ENCODE measurements at places on chromosomes 13 and 19.

DNA sequence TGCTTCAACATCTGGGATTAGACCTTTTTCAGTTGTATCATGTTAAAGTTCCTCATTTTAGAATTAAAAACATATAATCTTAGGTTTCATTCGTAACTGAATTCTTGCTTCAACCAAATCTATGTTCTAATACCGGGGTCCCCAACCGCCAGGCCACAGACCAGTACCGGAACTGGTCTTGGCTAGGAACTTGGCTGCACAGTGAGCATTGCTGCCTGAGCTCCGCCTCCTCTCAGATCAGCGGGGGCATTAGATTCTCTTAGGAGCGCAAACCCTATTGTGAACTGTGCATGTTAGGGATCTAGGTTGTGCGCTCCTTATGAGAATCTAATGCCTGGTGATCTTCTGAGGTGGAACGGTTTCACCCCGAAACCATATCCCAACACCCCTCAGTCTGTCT lies 19.2 kb downstream of the ITM2B start:
- DNase-seq, result no peak

DNA sequence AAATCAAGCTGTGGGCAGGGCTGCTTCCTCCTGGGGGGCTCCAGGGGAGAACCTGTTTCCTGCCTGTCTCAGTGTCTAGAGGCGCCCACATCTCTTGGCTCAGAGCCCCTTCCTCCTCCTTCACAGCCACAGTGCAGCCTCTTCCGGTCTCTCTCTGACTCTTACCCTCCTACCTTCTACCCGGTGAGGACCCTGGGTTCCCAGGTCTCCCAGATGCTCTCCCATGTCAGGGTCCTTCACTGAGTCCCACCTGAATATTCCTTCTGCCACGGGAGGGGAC lies 153.1 kb downstream of the KDM4B start:
- DNase-seq, result no peak

- no peak for DNase-seq
Observed at GRCh38 chr19:4052993-4053422, 13.7 kb downstream of the ZBTB7A start.

DNA sequence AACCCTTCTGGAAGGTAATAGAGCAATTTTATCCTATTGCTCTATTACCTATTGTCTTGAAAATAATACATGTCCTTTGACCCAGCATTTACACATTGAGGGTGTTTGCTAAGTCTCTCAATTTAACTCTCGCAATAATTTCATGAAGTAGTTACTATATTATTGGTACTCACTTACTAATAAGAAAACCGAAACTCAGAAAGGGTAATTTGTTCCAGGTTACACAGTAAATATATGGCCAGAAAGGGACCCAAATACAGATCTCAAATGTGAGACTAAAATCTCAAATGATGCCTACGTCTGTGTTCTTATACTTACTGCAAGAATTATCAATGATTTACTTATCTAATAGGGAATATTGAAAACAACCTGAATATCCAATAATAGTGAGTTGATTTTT lies 29.7 kb upstream of the FAM216B start:
- no peak for DNase-seq

- DNase-seq, result no peak
Observed at GRCh38 chr19:9862938-9863337, 27.8 kb downstream of the PIN1 start.

DNA sequence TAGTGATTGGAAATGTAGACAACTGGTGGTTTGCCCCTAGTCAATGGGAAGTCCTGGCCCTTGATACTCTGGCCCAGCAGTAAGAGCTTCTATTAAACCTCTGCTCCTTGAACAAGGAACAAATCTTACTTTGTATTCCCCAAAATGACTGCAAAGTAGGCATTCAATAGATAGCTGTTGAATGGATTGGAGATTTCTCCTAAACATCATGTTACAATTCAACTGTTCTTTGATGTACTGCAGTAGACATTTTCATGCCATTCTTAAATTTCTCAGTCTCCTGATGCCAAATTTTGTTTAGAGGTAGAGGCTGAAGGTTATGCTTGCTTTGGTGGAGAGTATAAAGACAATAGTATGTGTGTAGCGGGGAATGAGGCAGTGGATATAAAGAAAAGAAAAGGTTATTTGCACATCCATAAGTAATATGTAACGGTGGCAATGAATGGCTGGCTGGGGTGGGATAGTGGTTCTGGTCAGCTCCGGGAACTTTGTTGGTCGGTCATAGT lies 12.8 kb downstream of the MIR17HG start:
- no peak for DNase-seq

GRCh38 chr19:13092606-13093235 lies 9.9 kb downstream of the LYL1 start:
- DNase-seq, result no peak

DNA sequence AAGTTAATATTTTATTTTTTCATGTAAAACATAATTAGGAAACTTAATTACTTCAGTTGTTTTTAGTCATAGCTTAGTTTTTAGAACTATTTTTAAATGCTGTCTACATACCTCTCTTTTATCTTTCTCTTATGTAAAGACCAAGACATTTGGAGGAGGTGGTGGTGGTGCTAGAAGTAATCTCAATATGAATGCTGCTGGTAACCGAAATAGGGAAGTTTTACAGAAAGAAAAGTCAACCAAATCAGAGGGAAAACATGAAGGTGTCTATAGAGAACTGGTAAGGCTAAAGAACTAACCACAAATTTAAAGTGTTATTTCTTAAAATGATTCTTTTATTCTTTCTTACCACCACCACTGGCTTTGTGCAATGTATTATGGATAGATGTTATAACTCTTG lies 97.3 kb downstream of the TDRD3 start:
- no peak for DNase-seq

DNA sequence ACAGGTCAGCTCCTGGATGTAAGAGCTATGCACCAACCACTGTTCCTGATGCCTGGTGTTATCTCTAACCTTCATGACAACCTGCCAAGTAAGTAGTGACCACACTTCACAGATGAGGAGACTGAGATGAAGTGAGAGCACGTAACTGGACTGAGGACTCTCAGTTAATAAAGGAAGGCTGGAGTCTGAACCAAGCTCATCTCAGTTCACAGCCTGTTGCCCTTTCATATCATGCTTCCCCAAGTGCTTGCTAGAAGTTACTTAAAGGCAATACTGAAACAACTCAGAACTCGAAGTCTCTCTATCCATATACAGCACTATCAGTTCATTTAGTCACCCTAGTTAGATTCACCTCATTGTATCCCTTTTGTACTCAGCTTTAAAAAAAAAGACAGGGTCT lies 119.7 kb downstream of the ABCC4 start:
- no peak for DNase-seq

DNA sequence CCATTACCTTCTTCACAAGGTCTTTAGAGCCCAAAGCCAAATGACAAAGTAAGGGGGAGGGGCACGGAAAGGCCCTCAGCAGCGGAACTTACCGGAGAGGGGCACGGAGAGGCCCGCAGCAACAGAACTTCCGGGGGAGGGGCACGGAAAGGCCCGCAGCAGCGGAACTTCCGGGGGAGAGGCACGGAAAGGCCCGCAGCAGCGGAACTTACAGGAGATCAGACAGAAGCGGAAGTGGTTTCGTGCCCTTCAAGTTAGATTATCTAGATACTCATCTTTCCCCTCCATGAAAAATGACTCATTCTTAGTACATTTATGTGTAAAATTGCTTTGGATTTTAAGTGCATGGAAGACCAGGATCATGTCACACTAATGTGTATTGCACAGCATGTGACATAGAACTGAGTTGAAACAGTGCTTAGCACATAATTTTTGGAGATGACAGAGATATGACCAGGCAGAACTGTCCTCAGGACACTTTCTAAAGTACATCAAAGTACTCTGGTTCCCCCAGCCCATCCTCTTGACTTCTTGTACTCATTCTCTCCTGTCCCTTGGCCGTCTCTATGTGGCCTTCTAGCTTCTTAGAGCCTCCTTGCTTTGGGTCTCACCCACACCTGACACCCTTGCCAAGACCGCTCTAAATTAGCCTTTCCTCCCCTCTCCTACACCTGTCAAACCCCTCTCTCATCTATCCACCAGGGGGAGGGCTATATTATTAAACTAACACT lies 25.7 kb upstream of the TPTE2 start:
- no peak for DNase-seq

GRCh38 chr19:17069193-17069592 lies 6.1 kb downstream of the HAUS8 start:
- DNase-seq, result no peak

GRCh38 chr19:43700395-43701000 lies 15.4 kb upstream of the IRGC start:
- no peak for DNase-seq

DNA sequence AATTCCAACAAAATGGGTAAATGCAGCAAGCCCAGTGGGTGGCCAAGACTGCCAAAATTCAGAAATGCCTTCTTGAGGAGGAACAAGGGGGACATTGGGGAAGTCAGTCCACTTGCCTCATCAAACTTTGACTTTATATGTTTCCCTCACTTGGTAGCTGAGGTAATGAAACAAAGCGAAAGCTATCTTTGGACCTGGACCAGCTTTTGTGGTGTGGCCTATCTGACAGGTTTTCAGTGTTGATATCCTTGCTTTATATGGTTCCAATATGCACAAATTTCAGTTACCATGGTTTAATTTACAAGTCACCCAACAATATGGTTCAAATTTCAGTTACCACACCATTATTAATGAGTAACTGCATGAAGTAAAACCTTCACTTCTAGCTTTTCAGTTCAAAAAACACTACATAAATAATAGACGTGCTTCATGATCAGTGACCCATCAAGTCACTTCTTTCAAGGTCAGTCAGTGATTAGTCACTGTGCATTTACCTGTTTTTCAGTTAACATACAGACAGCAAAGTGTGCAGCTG lies 17.7 kb upstream of the POU4F1 start:
- no peak for DNase-seq

DNA sequence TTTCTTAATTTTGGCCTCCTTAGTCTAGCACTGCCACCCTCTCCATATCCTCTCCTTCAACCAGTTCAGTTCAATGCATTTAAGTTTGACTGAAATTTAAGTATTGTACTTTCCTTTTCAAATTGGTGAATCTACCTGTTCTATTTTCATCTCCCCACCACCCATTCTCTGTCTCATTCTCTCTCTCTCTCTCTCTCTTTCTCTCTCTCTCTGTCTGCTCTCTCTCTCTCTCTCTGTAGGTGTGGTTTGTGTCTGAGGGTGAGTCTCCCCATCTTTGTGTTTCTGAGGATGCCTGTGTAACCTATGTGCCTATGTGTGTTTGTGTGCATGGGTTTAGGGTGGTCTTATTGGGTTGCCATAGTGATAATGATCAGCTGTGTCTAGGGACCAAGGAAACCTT lies 10.1 kb downstream of the PDX1 start:
- no peak for DNase-seq

DNA sequence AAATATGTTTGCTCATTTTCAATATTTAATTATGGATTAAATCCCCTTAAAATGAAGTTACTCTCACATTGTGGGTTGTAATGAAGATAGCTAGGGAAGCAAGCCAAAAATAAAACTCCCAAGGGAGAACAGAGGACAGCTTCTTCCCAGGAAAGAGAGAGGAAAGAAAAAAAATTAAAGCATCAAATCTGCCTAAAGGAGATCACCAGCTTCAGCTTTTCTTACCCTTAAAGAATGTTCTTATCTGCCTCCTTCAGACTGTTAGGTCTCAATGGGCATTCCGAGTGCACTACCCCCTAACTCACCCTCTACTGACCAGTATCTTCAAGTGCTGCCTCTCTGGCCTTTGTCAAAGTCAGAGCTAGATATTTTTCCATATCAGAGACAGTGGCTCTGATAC lies 55.2 kb downstream of the XPO4 start:
- no peak for DNase-seq

GRCh38 chr13:87837946-87838345 lies 166.8 kb downstream of the SLITRK5 start:
- DNase-seq, result no peak

DNA sequence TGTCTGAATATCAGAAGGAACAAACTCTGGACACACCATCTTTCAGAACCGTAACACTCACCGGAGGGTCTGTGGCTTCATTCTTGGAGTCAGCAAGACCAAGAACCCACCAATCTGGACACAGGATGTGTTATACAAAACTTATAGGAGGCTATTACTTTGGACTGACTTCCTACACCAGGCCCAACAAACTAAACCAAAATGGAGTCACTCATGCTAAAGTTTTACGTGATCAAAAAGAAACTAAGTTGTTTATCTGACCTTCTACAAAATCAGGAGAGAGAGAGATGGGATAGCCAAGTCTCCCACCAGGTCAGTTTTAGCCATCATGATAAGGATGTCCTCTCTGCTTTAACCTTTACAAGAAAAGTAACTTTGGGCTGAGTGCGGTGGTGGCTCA lies 3.2 kb upstream of the RAB11B start:
- DNase-seq, result no peak

- DNase-seq, result no peak
Observed at GRCh38 chr13:74465271-74465670, 331.1 kb upstream of the KLF12 start.

DNA sequence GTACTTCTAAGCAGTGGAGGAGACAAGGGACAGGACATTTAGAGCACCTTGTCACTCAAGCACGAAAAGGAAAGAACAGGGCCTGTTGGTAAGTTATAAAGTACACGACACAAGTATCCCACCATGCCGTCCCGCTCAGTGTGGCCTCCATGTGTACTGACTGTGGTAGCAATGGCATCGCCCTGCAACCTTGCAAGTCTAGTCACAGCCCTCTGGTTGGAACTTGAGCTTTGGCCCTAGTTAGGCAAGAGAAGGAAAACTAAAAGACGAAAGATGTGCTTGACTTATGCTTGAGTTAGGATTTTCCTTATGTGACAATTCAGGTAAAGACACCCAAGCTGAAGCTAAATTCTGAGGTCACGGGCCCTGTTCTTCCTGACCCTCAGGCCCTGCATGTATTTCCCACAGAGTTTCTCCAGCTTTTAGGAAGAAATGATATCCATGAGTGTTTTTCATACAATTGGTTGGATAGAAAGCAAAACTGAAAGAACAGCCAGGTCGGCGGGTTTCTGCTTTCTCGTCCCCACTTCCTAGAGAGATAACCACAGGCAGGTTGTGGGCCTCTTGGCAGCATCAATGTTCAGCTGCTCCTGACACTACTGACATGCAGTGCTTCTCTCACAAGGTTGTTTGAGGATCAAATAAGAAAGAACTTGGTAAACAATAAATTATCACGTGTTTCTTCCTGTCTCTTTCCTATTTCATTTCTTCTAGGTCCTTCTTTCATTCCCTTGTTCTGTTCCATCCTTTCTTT lies 216.2 kb downstream of the IRS2 start:
- DNase-seq, result no peak

- DNase-seq, result no peak
Observed at GRCh38 chr13:114177245-114178010, 1.6 kb upstream of the CFAP97D2 start.

GRCh38 chr19:18197306-18197705 lies 4.3 kb downstream of the MPV17L2 start:
- no peak for DNase-seq

- no peak for DNase-seq
Observed at GRCh38 chr19:42178791-42179674, 38.4 kb downstream of the DEDD2 start.
